ENCODE measurements at places on chromosomes 7 and 10. TPM values are rescaled to one million over a fixed set of nuclear protein-coding genes. Genes with fewer than 3 reads are reported as not detected.

CALML5 gene
- total RNA-seq, result 0.50 TPM

TYW1B gene
- total RNA-seq, result 8.9 TPM

HK1 gene
- total RNA-seq, result 143 TPM

TDRD1 gene
- total RNA-seq, result 25.7 TPM

CCL24 gene
- not detected for total RNA-seq

GFRA1 gene
- 17.7 TPM for total RNA-seq

GRCh38 chr10:69657866-69658265, 27.8 kb downstream of the FAM241B start:
- no peak for DNase-seq

- DNase-seq, result no peak
Measured at GRCh38 chr10:81520688-81521087, 354.3 kb upstream of the NRG3 start.

- no peak for DNase-seq
Measured at GRCh38 chr7:82331234-82331633, 112.3 kb downstream of the CACNA2D1 start.

GRCh38 chr10:26215935-26216584, 514 bp upstream of the GAD2 start:
- peak; percentile 42 for DNase-seq
